Calu3 (cell line): ENCODE measurements at places on chromosomes 7 and 10. TPM values are rescaled to one million over a fixed set of nuclear protein-coding genes. Genes with fewer than 3 reads are reported as not detected.

OGDHL gene
- total RNA-seq = 0.24 and 1.0 TPM in 2 replicates

TMEM196 gene
- total RNA-seq = not detected in 2 replicates

CPEB3 gene
- total RNA-seq = 2.8 and 3.6 TPM in 2 replicates

CRPPA gene
- total RNA-seq = 7.5 and 9.9 TPM in 2 replicates

PBLD gene
- total RNA-seq = 8.9 TPM in 2 replicates

PPP1R17 gene
- total RNA-seq = not detected in 2 replicates

DGKI gene
- total RNA-seq = not detected in 2 replicates

MKX gene
- 1.5 and 2.3 TPM in 2 replicates for total RNA-seq

TCAF2 gene
- 0.34 and 0.52 TPM in 2 replicates for total RNA-seq

DNA sequence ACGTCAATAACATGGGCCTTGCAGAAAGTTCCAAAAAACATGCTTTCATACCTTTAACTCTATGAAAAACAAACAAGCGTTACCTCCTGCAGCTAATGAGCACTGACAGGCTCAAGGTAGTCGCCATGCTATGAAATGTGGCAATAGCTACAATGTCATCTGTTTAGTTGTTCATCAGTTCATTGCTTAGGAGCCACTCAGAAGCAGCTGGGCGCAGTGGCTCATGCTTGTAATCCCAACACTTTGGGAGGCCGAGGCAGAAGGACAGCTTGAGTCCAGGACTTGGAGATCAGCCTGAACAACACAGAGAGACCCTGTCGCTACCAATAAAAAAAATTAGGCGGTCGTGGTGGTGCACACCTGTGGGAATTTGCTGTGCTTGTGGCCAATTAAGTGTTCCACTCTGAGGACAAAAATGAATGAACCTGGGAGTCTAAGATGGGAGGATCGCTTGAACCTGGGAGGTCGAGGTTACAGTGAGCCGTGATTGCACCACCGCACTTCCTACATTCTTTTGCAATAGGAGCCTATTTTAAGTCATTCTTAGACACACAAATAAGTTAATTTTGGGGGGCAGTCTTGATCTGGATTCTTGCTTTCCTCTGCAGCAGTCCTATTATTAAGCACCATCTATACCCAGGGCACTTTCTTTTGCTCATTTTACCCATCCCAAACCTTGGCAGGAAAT is 276.2 kb upstream of the KLF14 start:
- no peak for DNase-seq

DNA sequence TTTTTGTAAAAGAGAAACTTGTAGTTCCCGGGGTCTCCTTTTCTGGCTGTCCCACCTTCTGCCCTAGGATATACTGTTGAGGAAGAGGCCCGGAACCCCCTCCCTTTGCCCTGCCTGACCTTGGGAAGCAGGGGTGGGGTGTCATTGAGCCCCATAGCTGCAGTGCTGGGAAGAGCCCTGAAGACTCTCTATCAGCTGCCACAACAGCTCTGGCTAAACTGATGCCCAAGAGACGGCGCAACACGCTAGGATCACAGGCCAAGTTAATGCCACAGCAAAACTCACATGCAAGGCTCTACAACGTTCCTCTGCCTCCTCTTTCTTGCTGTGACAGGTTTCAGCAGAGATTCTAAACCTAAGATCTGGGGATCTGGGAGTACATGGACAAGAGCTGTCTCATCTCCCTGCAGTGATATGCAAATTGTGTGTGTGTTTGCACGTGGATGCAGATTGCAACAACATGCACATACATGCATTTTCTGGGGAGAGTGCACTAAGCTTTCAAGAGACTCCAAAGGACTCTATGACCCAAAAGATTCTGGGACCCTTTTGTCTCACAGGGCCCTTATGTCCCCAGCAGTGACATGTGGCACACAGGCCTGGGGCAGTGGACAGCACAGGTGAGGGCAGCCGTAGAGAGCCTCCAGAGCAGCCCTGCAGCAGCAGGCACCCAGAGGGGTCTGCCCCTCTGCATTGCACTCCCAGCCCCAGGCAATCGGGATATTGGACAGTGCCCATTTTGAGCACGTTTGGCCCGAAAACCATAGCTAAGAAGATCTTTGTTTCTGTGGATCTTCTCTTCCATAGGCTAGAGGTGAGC is 2.5 kb downstream of the RASSF4 start:
- no peak for DNase-seq

DNA sequence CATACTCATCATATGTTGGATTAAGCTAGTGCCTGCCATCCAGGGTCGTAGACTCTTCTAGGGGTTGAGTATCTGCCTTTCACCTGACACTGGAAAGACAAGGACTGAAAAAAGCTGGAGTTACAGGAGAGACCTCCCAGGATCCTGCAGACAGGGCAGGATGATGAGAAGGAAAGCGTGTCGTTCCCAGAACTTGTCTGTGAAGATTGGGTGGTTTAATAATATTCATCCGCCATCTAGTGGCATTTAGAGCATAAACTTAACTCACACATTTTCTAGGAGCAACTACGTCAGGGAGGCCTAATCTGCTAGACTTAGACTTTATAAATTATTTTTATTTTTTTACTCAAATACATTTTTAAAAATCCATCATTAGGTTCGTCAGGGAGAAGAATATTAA is 59.6 kb downstream of the ADRB1 start:
- DNase-seq = no peak

- no peak for DNase-seq
These were observed 231.6 kb downstream of the TEX36 start for GRCh38 chr10:125451319-125451718.

- DNase-seq = peak; percentile 44
These were observed 133.5 kb downstream of the C1GALT1 start for GRCh38 chr7:7315851-7316250.

DNA sequence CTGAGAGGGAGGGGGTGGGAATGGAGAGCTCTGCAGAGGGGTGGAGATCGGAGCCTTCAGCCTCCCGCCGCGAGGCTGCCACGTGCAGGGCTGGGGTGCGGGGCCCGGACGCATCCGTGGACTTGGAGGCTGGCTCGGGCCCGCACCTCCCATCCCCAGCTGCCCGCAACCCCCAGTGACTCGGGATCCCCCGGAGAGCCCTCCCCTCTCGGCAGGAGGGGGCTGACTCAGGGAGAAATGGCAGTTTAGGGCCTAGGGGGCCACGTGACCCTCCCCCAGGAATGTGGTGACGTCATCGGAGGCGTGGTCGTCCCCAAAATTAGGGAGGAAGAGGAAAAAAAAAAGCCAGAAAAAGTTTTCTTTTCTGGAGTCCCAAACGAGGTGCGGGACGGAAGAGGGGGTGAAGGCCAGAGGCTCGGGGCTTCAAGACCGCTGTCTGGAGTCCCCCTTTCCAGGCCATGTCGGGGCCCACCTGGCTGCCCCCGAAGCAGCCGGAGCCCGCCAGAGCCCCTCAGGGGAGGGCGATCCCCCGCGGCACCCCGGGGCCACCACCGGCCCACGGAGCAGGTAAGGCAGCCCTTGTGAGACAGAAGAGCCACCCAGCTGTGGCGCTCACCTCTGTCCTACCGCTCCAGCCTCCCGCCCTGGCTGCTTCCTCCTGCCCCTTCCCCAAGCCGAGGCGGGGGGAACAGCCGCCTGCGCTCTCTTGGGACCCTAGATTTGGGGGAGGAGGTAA is at the start of gene TRIP6:
Gene TRIP6, plus strand, starts transcription at position 348 of the 736 bp plus-strand sequence. Its CDS starts 111 bp downstream, at position 459.
- peak; percentile 82 for DNase-seq

DNA sequence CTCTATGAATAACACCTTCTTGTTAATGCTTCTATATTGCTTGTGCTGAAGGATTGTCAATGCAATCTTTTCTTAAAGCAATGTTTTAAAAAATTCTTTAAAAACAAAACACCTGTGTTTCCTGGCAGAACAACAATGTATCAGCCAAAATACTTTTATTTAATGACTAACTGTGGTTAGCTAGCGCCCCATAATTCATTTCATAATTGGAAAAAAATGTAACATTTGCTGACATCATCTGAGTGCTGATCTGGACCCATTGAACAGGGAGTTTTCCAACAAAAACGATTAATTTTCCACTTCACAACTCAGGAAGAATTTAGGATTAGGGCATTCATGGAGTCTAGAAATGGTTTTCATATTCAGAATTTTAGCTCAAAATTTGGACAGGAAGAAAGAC is 137.6 kb upstream of the CDK6 start:
- DNase-seq = no peak

GRCh38 chr10:62018131-62018911 is 116.8 kb downstream of the ARID5B start:
- no peak for DNase-seq

DNA sequence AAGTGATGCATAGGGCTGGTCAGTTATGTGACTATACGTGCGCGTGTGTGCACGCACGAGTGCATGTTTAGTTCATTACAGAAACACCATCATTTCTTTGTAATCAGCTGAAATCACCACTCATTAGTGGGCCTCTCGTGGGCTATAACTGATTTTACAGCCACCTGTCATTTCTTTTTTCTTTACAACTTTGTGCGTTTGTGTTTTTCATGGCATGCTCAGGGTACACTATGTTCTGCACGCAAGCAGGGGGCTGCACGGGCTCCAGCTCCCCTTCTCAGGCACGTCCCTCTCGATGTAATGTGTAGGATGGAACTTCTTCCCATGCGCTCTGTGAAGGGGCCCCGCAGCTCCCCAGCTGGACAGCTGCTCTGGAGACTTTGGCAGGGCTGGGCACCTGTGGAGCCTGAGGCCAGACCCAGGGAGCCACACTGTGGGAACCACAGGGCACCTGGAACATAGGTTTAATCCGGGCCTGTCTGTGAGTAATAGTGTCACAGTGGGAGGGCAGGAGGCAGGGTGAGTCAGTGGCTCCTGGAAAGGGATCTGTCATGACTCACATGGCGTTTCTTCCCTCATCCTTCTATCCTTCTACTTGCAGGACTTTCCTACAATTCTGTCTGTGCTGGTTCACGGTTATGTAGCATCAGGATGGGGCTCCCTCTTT is 4.9 kb downstream of the GCK start:
- peak; percentile 64 for DNase-seq

- no peak for DNase-seq
These were observed 312.8 kb downstream of the LRMDA start for GRCh38 chr10:75744261-75744660.

DNA sequence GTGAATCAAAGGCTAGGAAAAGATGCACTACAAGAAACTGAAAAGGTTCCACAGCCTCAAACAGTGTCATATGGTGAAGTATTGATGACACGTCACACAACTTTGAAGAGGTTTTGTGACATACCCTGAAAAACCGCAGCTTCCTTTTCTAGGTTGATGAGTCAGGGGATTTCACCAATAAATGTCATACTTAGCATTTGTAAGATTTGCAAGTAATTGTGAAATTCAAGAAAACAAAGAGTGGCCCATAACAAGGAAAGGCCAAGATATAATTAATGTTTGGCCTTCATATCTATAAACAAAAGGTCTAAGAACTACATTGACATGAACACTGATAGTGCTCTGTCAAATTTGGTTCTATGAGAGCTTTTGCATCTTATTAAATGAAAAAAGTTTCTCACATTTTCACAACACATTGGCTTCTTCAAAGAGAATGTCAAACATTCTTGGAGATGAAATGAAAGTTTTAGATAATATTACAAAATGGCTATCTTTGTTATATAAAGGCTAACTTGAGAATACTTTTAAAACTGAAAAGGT is 62.0 kb upstream of the NAMPT start:
- DNase-seq = peak; percentile 34

- no peak for DNase-seq
These were observed 18.5 kb upstream of the SEM1 start for GRCh38 chr7:96728139-96728538.

DNA sequence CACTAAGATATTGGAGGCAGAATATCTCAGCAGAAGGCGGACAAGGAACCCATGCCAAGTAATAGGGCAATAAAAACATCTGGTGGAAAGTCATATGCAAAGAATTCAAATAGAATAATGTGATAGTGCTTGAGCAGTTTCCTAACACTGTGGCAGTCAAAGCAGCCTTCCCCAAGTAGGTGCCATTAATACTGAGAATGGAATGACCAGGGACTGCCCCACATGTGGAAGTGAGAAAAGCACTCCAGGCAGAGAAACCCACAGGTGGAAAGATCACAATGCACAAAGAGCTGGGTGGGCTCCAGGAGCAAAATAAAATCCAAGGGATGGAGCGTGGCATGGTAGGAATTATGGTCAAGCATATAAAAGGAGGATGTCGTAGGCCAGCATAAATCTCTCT is 64.4 kb upstream of the NME8 start:
- no peak for DNase-seq

DNA sequence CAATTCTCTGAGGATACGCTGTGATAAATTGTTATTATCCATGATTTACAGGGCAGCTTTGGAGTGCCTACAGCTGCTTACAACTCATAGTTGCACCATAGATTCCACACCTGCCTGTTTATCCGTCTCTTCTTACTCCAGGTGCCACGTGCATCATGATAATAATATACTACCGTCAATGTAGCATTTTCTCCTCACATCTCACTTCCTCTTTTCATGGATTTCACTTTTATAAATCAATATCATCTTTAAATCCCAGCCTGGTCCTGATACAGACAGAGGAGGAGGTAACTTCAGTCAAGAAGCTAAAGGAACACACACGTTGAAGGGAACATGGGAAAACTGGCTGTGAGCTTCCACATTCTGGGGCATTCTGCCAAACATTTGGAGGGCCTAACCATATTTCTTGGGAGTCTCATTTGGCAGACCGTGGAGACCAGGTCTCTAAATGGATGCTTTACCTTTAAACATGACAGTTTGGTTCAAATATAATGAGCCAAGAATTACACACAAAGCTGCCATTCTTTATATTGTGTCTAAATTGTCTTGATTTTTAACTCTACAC is 2.4 kb downstream of the CH25H start:
- no peak for DNase-seq

- no peak for DNase-seq
These were observed 112.7 kb upstream of the JCAD start for GRCh38 chr10:30172091-30172490.

DNA sequence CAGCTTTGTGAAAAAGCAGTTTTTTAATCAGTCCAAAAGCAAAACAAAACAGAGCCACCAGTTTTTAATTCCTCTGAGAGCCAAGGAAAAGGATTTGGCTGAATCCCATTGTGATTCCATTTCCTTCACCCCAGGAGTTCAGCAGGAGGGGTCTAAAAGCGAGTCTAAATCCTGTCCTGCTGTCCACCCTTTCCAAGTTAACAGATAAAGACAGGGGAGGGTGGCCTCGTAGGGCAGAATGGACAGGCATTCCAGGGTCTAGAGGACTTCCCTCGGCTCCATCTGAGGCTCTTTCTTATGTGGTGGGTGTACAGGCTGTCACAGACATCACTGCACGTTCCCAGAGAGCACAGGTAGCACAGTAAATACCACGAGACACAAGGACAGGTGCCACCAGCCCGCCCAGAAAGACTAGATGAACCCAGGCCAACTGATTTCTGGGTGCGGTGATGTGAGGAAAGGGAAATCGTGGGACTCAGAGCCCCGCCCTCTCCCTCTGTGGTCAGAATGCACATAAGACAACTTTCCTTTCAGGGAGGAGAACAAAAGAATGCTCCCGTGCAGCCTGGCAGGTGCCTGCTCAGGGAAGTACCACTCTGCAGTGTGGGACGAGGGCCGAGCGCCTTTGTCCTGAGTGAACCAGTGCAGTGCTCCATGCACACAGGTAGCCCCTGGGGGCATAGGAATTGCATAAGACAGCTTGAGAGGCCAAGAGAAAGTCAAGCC is 119.7 kb downstream of the ABLIM1 start:
- peak; percentile 54 for DNase-seq
